ENCODE measurements at places on chromosomes 2 and 18.
A peak's percentile ranks its signal among the peaks of the same experiment; 100 is the strongest.

DNA sequence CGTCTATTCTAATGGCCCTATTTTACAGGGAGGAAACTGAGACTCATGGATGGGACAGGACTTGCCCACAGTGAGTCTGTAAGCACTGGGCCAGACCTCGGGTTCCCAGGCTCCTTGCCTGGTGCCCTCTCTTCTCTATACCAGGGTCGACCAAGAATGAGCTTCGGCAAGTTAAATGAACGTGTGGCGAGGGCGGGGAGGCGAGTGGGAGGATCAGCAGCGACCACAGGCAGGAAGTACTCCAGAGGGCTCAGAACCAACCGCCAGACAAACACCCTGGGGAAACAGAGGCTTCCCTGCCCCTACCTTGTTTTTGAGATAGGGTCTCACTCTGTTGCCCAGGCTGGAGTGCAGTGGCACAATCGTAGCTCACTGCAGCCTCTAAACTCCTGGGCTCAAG, 177.7 kb upstream of the SMAD2 start:
- no peak for DNase-seq

DNA sequence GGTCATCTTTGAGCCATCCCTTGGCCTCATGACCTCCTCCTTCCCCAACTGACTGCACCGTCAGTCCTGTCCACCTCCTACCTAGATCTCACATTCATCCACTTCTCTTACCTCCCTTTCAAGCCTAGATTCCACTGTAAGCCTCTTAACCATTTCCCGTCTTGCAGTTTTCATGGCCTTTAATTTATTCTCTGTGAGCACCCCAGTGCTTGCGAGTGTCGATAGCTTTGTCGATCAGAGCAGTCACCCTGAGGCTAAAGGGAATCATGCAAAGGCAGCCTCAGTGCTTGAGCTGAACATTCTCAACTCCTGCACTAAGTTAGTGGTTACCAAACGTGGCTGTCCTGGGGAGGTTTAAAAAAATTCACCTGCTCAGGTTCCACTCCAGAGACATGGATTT, 14.7 kb downstream of the ARHGAP25 start:
- DNase-seq: no peak

DNA sequence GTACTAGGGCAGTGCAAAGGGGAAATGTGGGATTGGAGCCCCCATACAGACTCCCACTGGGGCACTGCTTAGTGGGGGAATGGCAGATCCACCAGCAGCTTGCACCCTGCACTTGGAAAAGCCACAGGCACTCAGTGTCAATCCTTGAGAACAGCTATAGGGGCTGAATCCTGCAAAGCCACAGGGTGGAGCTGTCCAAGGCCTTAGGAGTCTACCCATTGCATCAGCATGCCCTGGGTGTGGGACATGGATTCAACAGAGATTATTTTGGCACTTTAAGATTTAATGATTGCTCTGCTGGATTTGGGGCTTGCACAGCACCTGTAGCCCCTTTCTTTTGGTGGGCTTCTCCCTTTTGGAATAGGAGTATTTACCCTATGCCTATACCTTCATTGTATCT, 8.6 kb upstream of the ZNF24 start:
- DNase-seq: no peak

DNA sequence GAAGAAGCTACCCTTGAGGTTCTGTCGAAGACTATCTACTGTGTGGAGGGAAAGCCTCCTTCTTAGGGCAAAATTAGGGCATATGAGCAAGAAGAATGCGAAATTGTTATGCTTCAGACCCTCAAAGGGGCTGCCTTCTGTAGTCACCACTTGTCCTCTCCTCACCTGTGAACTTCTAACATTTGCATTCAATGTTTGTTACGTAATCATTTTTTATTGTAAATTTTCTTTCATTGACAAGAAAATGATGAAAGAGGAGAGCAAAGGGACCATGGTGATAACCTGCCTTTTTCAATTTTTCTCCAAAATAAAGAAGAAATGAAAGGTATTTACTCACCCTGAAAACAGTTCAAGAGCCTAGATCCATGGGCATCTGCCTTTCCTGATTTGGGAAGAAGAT, 193.0 kb downstream of the SP3 start:
- no peak for DNase-seq

GRCh38 chr2:27958711-27959378, 68.3 kb downstream of the BABAM2 start:
- no peak for DNase-seq

DNA sequence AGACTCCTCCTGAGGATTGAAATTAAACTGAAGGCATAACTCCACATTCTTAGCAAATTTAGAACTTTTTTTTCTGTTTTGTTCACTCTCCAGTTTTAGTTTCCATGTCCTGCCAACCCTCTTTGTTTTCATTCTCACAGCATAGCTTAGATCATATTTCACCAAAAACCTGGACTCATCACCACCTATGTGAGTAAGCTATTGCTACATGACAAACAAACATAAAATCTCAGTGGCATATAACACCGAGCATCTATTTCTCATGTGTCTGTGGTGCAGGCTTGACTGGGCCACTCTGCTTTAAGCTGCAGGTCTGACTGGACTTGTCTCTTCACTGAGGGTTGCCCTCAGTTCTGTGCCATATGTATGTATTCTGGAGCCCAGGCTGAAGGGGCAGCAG, 385.2 kb downstream of the ARHGAP15 start:
- DNase-seq: no peak

- DNase-seq: no peak
These were observed 3.5 kb downstream of the MEIS1 start for GRCh38 chr2:66438498-66438833.

DNA sequence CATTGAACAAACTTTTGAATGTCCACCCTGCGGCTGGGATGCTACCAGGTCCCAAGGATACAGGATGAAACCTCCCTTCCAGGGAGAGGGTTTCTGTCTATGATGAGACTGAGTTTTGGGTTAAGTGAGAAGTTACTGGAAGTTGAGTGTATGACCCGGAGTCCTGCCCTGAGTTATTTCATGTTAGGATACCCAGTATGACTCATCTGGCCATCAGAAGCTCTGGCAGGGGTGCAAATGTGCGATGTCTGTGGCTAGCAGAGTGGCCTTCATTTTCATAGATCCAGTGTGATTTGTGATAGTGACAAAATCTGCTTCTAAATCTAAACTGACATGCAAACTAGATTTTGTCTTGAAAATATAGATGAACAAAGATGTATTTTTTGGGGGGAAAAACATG, 55.3 kb downstream of the KCTD1 start:
- DNase-seq: no peak

- no peak for DNase-seq
These were observed 44.6 kb downstream of the TFCP2L1 start for GRCh38 chr2:121240436-121240835.

DNA sequence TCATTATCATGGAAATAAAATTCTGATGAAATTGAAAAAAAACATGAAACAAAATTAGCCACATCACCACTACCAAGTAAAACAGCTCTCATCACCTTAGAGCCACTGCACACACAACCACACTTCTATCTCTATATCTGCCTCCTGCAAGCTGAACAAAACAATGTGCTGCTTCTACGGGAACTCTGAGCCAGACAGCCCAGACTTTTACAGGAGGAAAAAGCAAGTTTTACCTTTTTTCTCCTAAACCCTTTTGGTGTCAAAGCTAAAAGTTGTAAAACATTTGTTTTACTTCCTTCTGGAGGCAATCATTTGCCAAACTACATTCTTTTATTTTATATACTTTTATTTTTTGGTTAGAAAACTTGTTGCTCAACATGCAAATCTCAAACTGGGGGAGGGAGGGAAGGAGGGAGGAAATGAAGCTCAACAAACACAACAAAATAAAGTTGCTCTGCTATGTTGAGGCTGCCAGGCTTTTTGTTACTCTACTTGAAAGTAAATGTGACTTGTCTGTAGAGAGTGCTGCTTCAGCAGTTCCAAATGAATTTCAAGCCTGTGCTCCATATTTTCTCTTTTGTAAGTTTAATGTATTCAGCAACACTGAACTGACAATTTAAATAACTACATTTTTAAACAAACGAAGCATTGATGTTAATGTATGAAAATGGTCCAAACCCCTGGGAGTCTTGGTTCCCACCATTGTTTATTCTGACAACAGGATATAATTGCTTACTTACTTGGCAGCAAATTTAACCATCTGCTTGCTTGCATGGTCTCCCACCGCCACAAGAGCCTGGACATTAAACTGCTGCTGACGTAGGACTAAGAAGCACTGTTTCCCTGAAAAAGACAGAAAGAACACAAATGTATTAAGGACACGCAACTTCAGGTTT, 24.5 kb downstream of the DARS1 start:
- no peak for DNase-seq

- no peak for DNase-seq
These were observed at the start of gene FAM124B for GRCh38 chr2:224401641-224402342. FAM124B (minus strand) TSS chr2:224402107; CDS start chr2:224401768, 339 bp downstream.

DNA sequence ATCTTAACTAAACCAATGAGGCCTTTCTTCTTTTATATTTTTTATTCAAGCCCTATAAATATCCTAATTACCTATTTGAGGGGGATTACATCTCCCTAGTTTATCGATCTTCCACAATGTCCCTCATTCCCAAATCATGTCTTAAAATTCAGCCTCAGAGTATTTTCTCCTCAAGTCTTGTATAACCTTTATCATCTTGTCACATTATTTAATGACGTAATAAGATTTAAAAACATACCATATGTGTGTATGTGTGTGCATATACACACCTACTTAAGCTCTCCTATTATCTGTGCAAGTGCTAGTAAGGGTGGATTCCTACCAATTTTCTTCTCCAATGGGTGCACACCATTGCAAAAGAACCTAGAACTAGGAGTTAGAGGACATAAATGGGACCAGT, 421.1 kb downstream of the FIGN start:
- DNase-seq: no peak

GRCh38 chr2:100427627-100428258, 10.3 kb upstream of the CHST10 start:
- DNase-seq: peak; percentile 39

DNA sequence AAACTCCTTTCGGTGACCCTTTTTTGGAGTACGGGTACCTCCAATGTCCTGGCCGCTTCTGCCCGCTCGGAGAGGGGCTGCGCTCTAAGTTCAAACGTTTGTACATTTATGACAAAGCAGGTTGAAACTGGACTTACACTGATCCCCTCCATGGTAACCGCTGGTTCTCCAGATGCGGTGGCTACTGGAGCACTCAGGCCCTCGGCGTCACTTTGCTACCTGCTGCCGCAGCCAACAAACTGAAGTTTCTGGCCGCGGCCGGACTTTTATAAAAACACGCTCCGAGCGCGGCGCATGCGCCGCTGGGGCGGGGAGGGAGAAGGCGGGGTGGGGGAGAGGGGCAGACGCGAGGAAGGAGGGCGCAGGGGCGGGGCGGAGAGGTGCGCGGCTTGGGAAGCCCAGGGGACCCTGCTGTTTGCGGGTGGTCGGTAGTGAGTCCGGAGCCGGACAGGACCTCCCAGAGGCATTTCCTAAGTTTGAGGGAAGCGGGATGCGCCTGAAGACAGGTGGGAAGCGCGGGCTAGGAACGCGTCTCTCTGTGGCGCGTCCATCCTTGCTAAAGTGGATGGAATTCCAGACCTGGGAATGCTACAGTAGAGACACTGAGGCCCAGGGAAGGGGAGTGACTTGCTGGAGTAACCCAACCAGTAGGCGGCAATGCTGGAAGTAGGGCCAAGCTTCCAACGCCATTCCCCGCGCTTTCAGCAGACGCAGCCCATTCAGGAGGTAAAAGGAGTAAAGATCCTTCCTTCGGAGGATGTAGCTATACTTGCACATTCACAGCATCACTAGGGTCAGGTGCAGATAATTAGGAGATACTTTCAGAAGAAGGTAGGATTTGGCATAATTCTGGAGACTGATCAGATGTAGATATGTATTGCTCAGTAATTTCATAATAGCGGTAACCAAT, at the start of gene CXCR4:
TSS of gene CXCR4 (minus strand) at position 241 of the 910 bp plus-strand sequence. CDS start at position 152, 89 bp downstream.
- DNase-seq: peak; percentile 66

DNA sequence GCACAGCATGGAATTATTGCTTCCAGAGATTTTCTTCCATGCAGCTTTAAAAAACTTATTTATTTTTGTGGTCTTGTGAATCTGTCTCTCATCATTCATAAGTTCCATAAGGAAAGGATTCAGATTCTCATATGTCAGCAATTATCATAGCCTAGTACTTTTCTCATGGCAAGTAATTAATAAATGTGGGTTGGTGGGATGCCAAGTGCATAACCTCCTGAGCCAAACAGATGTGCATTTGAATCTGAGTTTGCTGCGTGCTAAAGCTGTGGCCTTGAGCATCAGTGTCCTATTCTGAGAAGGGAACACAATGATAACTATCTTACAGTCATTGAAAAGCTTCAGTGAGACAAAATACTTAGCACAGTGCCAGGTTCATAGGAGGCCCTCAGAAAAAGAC, 331.9 kb downstream of the PDE11A start:
- no peak for DNase-seq

DNA sequence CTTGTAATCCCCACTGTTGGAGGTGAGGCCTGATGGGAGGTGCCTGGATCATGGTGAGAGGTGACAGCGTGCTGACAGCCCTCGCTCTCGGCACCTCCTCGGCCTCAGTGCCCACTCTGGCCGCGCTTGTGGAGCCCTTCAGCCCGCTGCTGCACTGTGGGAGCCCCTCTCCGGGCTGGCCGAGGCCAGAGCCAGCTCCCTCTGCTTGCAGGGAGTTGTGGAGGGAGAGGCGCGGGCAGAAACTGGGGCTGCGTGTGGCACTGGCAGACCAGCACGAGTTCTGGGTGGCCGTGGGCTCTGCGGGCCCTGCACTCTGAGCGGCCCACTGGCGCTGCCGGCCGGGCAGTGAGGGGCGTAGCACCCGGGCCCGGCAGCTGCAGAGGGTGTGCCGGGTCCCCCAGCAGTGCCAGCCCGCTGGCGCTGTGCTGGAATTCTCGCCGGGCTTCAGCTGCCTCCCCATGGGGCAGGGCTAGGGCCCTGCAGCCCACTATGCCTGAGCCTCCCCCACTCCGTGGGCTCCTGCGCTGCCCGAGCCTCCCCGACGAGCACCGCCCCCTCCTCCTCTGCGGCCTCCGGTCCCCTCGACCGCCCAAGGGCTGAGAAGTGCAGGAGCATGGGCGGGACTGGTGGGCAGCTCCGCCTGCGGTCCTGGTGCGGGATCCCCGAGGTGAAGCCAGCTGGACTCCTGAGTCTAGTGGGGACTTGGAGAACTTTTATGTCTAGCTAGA, 197.1 kb downstream of the SPP2 start:
- no peak for DNase-seq

GRCh38 chr2:1750933-1751766, 6.8 kb upstream of the PXDN start:
- peak; percentile 68 for DNase-seq

- no peak for DNase-seq
These were observed 346.1 kb upstream of the SMIM21 start for GRCh38 chr18:75773618-75774017.

- DNase-seq: no peak
These were observed 205.2 kb upstream of the RGPD4 start for GRCh38 chr2:107621186-107622165.
